Psoas muscle (tissue), 8 donors: ENCODE measurements at places on chromosomes 12 and 14. TPM values are rescaled to one million over a fixed set of nuclear protein-coding genes. Genes with fewer than 3 reads are reported as not detected.

GRCh38 chr14:20277409-20277808 lies 28.3 kb downstream of the TTC5 start:
- DNase-seq, result no peak

DNA sequence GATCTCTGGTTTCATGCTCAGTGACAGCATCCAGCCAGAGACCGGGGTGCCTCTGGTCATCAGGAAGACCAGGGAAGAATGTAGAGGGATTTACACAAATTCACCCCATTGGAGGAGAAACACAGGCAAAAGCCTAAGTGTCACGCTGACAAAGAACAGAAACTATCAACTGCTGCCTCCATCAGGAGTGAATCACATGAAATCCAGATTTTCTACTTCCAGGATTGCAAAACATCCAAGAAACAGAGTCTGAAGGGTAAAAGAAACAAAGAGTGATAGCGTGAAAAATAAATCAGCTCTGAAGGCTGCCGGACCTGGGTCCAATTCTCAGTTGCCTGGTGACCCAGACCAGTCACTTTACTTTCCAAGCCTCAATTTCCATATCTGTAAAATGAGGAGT lies 136.1 kb upstream of the MAP1LC3B2 start:
- no peak for DNase-seq

DNA sequence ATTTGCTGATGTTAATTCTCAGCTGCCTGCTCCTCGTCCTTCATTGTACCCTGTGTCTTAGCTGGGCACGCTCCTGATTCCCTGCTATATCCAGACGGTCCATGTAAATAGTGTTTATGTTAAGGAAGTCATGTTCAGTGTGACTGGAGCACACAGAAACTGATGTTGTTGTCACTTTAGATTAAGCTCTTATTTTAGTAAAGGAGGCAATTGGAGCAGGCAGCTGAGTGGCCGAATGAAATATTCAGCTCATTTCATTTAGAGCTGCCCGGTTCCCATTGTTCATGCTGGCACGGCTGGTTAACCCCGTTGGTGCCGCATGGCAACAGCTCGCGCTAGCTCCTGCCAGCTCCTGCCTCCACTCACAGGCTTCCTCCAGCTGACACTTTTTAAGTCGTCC lies 446.8 kb upstream of the SOX5 start:
- no peak for DNase-seq

GRCh38 chr12:119130523-119130922 lies 48.2 kb upstream of the HSPB8 start:
- DNase-seq, result no peak

DNA sequence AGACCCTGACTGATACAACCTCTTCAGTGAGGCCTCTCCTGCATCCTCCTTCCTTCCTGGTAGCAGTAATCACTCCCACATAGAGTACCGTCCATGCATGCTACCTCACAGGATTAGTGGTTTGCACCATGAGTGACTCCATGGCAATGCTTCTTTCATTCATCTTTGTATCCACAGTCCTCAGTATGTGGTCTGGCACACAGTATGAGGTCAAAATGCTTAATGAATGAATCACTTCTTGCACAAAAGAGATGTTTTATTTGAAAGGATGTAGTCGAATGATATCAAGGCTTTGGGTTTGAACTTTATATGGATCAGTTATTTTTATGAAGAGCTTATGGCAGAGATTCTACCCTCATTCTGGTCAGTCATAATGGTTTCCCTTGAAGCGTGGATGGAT lies 42.2 kb downstream of the KCNA5 start:
- DNase-seq, result no peak

DNA sequence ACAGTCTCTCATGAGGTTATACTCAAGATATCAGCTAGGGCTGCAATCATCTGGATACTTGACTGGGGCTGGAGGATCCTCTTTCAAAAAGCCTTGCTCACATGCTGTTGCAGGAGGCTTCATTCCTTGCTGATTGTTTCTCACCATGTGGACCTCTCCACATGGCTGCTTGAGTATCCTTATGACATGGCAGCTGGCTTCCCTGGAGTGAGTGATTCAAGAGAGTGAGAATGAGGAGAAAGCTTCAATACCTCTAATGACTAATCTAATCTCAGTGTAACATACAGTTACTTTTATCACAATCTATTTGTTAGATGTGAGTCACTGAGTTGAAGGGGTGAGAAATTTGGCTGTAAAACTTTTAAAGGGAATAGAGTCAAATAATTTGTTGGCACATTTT lies 14.4 kb upstream of the SDR39U1 start:
- DNase-seq, result no peak

GRCh38 chr14:34680806-34681479 lies 33.5 kb downstream of the CFL2 start:
- no peak for DNase-seq

DNA sequence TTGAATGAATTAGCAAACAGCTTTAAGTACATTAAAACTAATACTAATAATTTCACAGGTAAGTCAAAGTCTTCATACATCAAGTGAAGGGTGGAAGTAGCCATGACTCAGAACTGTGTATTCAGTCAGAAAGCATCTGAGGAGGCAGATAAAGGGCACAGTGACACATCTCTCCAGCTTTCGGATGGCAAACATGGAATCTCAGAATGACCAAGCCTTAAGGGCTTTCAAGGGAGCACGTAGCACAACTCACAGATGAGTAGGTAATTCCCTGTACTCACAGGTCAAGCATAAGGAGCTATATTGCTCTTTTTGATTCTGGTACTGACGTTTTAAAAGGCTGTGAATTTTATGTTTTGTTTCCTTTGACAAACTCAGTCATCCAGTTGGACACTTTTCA lies 56.0 kb downstream of the MDGA2 start:
- DNase-seq, result no peak

Gene GALNT9
- total RNA-seq, result not detected

GRCh38 chr12:100753837-100754236 lies 40.7 kb upstream of the ANO4 start:
- DNase-seq, result no peak

Gene OR4N5
- not detected for total RNA-seq

GRCh38 chr14:43105305-43105704 lies 1401.8 kb downstream of the FSCB start:
- no peak for DNase-seq

DNA sequence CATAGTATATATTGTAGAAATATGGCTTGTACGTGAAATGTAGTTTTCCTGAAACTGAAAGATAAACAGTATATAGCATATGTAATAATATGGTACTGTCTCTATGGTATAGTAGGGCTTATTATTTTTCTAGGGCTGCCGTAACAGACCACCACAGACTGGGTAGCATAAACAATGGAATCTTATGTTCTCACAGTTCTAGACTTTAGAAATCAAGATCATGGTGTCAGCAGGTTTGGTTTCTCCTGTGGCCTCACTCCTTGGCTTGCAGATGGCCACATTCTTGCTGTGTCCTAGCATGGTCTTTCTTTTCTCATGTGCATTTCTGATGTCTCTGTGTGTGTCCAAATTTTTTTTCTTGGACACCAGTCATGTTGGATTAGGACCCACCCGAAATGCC lies 155.8 kb downstream of the TMTC2 start:
- DNase-seq, result no peak

DNA sequence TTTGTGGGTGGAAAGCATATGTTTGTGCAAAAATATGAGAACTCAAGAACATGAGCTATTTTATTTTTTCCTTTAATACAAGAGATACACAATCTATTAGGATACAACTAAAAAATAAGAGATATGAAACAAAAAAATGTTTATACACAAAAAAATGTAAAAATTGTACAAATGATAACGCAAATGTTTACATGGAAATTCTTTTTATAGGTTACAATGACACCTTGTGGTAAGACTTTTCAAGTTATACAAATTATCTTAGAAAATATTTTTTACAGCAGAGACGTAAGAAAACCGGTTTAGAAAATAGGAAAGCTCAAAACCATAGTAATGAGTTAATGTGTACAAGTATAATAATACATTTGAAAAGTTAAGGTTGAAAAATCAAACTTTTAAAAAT lies 25.5 kb downstream of the CEP83 start:
- no peak for DNase-seq

- no peak for DNase-seq
Observed at GRCh38 chr14:72545411-72546311, 348.2 kb downstream of the DPF3 start.

DNA sequence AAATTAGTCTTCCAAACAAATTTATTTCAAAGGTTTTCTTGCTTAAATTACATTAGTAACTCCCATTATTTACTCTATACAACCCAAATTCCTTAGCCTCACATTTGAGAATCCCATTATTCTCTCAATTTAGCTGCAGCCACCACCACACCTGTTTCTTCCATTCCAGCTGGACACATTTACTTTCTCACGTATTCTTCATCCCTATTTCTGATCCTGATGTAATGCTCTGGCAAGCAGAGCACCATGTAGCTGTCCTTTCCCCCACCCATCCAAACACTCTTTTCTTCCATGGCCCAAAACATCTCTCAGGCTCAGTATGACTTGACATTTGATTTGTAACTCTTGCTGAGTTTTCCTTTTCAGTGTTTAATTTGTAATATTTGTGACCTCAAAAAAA lies 240.2 kb upstream of the CLEC14A start:
- no peak for DNase-seq

DNA sequence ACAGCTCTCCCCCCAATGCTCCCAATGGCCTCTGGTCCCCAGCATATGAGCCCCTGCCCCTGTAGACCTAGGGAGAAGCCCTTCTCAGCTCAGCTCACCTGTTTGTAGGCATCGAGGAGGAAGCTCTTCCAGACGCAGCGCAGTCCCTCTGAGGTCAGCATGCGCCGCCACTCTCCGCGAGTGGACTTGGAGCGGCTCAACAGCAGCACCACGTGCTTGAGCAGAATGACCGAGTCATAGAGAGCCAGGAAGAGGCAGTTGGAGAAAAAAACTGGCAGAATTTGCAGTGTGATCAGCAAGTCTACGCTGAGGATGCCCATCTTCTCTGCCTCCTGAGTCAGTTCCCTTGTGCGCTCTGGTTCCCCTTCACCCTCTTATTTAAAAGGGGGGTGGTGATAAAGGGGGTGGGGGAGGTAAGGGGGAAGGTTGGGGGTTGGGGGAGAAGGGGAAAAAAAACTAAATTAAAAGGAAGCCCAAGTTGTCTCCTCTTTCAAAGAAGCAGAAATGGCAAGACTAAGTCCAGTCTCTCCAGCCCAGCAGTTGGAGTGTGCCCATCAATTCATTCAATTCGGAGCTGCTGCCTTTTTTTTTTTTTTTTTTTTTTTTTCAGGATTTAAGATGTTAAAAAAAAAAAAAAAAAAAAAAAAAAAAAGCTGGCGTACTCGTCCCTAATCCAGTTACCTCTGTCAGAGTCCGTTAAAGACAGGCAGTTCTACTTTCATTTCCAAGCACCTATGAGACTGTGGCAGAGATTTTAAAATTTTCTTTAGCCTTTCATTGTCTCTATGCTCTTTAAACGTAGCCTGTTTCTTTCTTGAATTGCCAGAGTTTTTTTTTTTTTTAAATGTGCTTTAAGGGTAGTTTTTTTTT lies at the start of gene DIO2:
Gene DIO2 (minus strand): TSS at position 352 of the 870 bp plus-strand sequence. CDS start 32 bp downstream, at position 320.
- DNase-seq, result peak; percentile 40

DNA sequence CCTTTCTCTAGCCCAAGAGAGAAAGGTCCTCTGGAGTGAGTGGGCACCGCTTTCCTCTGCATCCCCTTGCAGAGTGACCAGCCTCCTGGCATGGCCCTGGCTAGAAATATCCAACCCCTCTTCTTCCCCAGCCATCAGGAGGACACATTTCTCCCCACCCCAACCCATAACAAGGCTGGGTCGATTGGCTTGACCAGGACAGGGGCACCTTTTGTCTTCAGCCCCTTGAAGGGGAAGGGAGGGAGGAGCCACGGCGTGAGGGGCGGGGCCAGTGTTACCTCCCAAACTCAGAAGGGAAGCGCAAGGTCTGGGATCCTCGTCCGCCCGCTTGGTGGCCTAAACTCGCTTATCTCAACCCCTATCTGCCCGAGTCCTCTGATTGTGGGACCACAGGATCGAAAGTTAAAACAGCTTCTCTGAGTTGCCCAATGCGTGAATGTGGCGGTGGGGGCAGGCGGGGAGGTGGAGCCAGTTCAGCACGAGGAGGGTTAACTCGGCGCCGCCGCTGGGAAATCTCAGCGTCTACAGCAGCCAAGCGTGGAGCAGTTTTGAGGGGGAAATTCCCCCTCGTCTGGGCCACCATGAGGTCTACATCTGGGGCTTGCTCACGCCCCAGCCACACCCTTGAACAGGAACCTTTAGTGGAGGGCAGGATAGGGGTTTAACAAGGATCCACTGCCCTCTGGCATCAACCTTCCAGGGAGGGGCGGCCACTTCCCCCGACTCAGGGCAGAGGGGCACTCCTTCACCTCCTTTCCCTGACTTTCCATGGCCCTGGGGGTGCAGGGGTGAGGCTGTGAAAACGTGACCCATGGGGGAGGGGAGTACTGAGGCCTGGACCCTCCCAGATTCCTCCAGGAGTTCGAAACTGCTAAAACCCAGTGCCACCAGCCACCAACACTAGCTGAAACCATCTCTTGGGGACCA lies 795 bp downstream of the STAT6 start:
- peak; percentile 59 for DNase-seq

DNA sequence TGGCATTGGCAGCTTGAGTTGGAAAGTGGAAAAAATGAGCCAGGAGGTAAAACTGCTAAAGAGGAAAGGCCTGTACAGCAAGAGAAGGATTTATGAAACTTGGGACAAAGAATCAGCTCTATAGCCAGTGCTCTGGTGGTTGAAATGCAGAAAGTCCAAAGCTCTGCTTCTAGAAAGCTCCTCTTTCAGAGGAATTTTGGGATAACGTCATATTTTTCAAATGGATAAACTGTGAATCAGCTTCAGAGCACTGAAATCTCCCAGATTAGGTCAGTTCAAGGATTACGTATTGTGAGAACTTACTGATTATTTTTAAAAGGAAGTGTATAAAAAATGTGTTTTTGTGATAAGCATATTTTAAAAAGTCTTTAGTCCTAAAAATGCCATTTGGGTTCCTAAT lies 203.1 kb upstream of the CNOT2 start:
- DNase-seq, result no peak

- no peak for DNase-seq
Observed at GRCh38 chr12:26131936-26132335, 7.1 kb upstream of the BHLHE41 start.

DNA sequence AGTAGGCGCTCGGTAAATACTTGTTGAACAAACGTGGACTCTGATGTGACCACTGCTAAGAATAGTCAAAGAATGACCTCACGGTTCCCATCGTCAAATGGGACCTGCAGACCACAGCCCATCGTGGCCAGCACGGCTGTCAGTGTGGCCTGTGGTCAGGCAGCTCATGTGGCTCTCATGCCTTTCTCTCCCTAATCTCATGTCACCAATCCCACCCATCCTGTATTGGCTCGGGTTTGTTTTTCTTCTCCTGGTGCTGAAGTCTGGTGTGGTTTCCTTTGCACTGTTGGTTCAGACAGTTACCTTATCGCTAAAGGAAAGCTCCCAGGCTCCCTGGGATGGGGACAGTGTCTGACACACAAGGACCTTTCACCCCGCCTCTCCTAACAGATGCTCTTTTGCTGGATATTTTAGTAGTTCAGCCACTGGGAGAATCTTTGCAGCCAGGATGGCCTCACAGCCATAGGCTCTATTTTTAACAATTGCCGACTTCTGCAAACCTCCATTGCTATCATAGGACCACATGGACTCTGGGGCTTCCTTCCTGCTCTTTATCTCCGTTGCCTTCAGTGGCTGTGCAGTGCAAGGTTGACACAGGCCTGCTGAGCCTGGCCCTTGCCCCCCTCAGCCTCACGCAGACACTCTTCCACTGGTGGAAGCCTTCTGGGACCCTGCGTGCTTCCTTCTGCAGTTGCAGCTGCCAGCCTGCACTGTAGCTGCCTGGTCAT lies 293.1 kb upstream of the FKBP4 start:
- no peak for DNase-seq

GRCh38 chr12:54762390-54762789 lies 91.9 kb upstream of the MUCL1 start:
- DNase-seq, result no peak

Gene EGLN3
- total RNA-seq, result 27.2 TPM

GRCh38 chr12:52037248-52037861 lies 13.9 kb upstream of the NR4A1 start:
- peak; percentile 82 for DNase-seq
